ENCODE measurements at places on chromosomes 5 and 9.
A peak's percentile ranks its signal among the peaks of the same experiment; 100 is the strongest.

DNA sequence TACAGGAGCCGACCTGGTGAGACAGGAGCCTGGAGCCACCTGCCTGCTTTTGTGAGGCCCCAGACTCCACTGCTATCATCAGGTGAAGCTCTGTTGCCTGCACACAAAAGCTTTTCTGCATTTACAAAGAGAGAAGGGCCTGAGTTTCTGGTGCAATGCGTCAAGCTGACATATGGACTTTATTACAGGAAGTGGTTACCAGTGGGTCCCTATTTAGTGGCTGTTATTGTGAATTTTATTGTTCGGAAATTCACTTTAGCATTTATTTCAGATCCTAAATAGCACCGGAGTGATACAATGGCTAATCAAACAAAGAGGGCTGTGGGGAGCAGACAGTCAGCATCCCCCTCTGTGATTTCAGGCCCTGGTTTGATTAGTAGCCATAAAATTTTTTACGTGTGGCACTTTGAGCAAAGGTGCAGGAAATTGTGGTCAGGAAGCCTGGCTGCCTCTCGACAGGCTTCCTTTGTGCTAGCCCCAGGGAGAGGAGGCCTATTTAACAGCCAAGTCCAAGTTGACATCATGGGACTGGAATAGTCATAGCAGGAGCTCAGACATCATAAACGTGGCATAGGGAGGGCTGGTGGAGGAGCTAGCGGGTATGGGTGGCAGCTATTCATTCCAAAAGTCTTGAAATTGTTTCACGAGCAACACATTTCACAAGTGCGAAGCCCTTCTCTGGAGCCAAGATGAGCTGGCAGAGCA lies 8.4 kb downstream of the TGFBI start:
- DNase-seq, result no peak

GRCh38 chr5:170403675-170404074 lies 14.5 kb upstream of the KCNMB1 start:
- DNase-seq, result peak; percentile 64

DNA sequence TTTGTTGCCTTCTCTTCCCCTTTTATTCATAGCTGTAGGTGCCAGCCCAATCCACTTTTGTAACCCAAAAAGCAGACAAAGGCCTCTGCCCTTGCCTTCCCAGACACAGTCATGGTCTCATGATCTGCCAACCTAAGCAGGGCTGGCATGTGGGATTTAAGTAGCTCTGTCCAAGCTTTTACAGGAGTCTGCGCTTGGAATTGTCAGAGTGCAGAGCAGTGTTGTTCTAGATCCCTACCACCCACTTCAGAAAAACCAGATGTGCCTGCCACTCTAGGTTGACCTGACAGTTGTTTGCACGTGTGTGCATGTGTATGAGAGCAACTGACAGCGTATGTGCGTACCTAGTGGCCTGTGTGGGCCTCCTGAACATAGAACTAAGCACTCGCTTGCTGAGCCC lies 87.8 kb upstream of the SPRY4 start:
- no peak for DNase-seq

- peak; percentile 18 for DNase-seq
Observed at GRCh38 chr9:135644631-135645218, 5.4 kb upstream of the GLT6D1 start.

GRCh38 chr9:96665789-96666188 lies 10.7 kb upstream of the PRXL2C start:
- no peak for DNase-seq

DNA sequence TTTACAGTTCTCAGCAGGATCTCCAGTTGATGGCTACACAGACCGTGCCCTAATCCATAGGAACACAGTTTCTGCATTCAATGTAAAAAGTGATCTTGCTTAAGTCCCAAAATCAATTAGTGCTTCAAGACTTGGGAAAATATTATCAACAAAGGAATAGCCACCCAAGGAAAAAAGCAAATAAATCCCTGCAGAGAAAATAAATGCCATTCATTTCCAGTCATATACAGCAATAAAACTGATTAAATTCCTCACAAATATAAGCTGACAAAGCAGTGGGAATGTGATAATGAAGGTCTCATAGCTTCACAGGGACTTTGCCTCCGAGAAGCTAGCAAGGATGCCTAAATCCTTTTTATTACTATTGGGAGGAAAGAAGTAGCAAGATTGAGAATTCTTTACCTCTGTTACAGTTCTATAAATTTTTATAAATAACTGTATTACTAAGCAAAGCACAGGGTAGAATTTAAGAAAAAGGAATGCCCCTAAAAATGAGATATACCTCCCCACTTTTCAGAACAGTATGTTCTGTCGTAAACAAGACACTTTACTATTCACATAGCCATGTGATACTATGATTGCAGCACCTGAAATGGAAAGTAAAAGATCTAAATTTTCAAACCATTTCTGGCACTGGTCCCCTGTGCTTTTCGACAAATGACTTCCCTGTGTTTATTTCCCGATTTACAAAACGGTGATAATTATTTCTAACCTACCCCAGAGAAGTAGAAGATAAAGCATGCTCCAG lies 59.8 kb downstream of the ARSB start:
- DNase-seq, result no peak

DNA sequence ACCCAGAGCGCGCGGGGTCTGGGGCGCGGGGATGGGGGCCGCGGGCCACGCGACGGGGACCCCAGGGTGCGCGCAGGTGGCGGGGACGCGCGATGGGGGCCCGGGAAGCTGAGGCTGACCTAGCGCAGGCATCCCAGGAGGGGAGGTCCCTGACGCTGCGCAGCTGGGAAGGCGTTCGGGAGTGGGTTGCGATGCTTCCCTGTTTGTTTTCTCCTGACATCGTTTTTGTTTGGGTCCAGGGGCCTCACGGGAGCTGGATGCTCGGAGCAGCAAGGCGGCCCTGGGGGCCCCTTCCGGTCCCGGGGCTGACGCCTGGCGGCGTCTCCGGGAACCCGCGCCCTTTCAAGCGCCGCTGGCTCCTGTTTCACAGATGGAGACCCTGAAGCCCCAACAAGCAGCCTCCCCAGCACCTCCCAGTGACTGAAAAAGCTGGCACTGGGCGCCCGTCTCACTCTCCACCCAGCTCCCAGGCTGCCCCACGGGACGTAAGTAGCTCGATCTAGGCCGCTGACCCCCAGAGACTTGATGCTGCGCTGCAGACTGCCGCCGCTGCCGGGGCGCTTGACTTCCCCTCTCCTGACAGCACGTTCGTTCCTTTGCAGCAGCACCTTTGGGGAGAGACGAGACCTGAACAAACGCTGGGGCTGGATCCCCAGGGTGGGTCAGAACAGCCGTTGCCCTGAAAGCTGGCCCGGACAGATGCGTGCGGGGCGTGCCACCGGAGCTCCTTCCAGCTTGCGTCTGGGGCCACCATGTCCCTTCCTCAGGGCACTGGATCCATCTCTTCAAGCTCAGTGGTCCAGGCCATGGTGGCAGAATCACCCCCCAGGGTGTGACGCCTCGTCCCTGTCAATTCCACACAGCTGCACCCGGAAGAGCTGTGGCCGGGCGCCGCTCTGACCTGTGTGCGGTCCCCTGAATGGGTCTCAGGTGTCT lies 593 bp downstream of the BRD3OS start:
- peak; percentile 88 for DNase-seq

DNA sequence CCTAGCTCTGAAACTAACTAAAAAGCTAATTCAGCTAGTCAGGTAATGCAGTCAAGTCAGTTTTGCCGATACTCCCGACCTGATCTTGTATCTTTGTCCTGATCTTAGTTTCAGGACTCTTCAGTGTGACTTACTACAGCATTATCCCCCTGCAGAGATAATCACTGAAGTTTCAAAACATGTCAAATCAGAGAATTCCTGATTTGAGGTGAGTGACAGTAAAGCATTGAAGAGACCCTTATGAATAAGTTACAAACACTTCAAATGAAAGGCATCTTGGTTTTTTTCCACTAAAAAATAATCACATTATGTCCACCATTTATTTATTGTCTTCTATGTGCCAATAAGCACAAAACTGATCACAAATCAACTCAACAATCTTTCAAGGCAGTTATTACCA lies 47.6 kb downstream of the BAAT start:
- DNase-seq, result no peak

DNA sequence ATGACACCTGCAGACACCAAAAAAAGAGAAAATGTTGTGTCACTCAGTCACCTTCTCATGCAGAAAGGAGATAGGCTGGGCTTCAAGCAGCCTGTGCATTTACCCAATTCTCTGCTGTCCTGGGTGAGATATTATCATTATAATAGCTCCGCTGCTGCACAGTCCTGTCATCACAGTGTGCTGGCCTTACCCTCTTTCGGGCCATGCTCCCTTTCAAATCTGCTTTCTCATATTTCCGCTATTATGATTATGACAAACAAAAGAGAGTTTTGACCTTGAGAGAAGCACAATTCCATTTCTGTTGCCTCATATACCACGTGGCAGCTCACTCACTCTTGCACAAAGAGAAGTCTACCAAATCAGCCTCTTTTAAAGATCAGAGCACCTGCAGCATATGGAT lies 1350.1 kb upstream of the ACO1 start:
- DNase-seq, result peak; percentile 1

DNA sequence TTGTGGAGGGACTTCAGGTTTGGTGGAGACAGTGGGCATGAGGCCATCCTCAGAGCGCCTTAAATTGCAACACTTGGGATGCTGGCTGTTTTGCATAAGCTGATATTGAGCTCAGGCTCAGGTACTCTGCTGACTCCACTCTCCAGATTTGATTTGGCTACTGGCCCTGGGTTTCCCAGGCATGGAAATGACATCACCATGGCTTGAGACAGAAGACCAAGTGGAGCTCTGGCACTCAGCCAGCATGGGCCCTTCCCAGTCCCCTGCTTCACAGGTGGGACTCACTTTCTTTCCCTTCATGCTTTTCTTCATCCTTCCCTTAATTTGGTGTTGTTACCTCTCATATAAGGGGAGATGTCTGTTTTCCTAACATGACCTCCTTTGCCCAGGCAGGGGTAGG lies 72.0 kb upstream of the IL12B start:
- no peak for DNase-seq

DNA sequence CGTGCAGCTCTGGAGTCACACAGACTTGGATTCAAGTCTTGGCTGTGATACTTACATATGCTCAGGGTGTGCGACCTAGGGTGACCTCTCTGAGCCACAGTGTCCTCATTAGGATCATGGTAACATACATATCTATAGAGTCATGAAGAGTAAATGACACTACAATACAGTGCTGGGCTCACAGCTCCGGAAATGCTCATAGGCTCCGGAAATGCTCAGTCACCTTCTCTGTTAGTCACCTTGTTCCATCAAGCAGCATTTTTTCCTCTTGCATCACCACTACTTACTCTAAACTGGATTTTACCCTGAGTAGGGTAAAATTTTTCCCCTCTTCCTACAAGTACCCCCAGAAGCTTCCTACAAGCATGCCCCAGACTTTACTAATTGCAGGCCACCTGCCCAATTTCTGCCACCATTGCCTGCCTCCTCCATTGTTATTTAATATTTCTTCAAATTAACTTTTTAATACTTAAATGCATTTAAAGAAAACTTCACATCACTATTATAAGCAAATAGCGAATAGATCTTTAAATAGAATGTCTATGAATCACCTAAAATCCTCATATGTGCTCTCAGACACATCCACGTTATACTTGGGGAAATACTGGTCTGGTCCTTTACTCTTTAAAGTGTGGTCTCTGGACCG lies 147.6 kb upstream of the SPRY4 start:
- no peak for DNase-seq

- DNase-seq, result no peak
Observed at GRCh38 chr5:178699681-178700253, 30.7 kb downstream of the ZNF354A start.

DNA sequence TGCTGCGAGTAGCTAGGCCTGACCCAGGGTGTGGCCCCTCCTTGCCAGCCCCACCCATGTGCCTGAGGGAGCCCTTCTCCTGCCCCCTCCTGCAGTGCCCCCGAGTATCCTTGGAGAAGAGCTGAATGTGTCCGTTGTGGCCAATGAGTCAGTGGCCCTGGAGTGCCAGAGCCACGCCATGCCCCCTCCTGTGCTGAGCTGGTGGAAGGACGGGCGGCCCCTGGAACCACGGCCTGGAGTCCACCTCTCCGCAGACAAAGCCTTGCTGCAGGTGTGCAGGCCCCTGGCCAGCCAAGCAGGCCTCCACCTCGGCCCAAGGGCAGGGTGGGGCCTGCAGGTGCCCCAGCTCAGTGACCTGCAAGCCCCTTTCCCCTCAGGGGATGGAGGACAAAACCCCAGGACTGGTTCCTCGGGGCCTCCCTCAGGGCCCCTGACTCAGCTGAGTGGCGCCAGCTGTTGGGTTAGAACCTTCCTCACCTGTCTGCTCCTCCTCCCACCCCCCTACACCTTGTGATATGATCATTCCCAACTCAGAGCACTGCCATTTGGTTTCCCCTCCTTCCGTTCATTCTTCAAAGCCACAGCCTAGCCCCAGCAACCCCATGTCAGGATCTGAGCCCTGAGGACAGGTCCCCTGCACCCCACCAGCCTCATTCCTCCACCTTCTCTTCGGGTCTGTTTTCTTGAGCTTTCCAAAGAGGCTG lies 80.0 kb upstream of the ASS1 start:
- no peak for DNase-seq

- DNase-seq, result no peak
Observed at GRCh38 chr5:73747696-73748380, 121.8 kb downstream of the ARHGEF28 start.

GRCh38 chr9:134422301-134423090 lies 96.2 kb downstream of the RXRA start:
- DNase-seq, result no peak

DNA sequence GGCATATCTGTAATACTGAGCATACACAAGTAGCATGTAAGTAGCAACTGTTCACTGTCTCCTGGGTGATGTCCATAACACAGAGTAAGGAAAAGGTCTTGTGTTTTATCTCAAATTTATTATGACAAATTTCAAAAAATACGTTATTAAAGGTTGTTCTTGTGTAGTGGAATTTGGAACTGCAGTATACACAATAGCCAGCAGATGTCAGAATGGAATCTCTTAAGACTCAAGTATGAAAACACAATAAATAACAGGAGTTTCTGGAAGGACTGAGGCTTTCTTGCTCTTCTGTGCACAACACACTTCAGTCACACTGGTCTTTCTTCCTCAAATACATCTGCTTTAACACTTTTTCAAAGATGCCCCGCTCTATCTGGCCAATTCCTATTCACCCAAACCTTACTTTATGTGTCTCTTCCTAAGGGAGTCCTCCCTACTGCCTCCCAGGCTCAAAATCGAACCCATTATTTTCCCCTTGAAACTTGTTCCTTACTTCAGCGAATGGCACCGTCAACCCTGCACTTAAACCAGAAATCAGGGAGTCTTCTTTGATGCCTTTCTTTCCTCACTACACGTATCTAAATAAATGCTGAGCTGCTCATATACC lies 6.5 kb upstream of the FBXO10 start:
- DNase-seq, result peak; percentile 55

DNA sequence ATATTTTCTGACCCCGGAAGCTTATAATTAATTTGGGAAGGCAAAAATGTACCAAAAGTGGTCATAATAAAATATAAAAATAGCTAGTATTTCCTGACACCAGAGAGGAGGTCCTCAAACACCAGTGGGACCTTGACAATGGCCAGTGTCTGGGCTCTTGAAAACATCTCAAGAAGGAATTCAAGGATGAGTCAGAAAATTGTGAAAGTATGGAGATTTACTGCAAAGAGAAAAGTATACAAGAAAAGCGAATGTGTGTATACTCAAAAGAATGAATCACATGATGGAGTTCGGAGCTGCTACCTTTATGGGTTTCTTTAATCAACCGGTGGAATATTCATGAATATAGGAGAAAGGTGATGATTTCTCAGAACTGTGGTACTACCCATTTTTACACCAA lies 1709.0 kb upstream of the WWC1 start:
- DNase-seq, result no peak

- DNase-seq, result no peak
Observed at GRCh38 chr9:36823466-36823865, 210.6 kb downstream of the PAX5 start.

- no peak for DNase-seq
Observed at GRCh38 chr5:152631221-152631620, 226.1 kb upstream of the NMUR2 start.

GRCh38 chr9:113648048-113648447 lies 184.5 kb downstream of the RGS3 start:
- DNase-seq, result no peak
